ENCODE measurements at places on chromosomes 11 and 22.

DNA sequence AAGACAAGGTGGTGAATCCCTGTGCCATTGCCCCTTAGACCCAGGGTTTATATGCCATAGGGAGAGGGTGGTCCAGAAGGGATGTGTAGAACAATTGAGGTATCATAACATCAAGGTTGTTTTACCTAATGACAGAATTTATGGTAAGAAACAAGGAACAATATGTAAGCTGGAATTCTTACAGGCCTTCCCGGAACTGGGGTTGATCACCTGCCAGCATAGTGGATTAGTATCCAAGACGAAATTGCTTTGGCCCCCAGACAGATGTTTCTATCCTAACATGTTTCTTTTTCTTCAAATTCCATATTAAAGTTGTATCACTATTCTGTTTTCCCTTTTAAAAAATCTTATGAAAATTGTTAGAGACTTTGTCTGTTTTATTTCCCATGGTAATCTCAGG lies 343.8 kb upstream of the ANO3 start:
- DNase-seq, result no peak

DNA sequence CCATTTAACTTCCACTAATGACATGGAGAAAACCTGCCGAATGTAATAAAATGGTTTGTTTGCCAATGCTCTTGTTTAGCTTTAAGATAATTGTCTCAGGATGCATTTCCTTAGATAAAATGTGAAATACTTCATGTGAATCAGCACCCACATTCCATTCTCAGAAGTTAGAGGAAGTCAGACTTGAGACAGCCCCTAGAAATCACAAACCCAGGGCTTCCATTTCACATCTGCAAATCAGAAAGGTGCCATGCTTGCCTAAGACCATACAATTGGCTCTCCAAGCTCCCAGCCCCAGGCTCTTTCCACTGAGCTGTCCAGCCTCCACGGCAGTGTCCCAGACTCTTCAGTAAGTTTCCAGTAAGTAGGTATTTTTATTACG lies 35.6 kb upstream of the ADORA2A start:
- DNase-seq, result no peak

DNA sequence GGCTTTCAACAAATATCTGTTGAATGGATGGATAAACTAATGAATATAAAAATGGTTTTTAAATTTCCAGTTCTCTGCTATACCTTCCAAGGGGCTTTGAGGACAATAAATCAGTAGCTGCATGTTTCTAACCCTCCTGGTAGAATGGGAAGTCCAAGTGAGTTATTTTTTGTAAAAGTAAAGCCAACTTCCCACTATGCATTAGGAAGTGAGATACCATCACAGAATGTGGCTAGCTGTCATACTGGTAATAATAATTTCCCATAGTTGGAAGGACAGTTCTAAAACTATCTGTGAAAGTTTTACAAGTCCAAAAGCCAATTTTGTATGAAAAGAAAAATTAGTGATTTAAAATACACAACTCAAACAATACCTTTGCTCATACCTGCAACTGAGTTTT lies 50.0 kb downstream of the TMEM123 start:
- DNase-seq, result no peak

DNA sequence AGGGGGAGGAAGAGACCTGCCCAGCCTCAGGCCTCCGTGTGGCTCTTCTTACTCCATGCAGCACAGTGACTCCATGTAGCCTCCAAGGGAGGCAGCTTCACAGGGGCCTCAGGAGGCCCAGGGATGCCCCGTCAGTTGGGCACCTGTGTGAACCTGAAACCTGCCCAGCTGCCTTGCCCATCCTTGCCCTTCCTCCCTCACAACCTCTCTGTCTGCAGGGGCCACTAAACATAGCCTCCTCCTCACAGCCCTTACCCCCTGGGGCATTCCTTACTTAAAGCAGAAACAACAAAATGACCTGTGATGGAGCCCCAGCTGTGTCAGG lies 7.1 kb downstream of the LRRC32 start:
- DNase-seq, result no peak

DNA sequence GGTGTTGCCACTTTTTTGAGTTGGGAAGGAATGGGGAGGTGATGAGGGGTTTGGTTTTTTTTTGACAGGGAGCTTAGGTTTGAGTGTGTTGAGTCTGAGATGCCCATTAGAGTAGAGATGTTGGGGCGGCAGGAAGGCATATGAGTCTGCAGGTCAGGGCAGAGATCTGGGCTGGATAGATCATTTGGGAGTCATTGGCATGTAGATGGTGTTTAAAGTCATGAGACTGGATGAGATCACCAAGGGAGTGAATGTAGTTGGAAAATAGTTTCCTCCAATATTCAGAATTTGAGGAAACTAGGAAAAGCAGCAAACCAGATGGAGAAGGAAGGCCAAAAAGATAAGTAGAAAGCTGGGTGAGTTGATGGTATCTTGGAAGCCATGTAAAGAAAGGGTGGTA lies 2.1 kb upstream of the ANAPC15 start:
- no peak for DNase-seq

DNA sequence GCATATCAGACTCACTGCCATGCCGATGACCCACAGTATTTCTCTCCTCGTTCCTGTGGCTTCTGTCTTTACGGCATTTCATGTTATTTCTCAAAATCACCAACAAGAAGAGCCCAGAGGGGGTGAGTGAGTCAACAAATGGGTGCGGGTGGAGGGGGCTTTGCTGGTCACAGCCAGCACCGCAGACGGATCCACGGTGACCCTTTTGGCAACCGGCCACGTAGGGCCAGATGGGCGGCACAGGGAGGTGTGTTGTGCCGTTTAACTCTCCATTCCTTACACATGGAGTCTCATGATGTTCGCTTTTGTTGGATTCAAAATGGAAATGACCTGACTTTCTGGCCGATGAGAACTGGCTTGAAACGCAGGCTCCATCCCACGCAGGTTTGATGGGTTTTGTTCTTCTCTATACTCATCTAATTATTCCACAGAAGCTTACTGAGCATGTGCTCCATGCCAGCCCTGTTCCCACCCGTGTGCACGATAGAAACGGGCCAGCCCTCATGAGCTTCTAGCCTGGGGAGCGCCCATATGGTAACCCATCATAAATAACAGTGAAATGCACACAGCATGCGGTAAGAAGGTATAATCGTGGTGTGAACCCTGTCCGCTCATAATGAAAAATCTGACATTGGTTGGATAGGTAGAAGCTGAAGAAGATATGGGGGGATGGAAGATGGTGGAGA lies 319.9 kb downstream of the BRD1 start:
- DNase-seq, result no peak

DNA sequence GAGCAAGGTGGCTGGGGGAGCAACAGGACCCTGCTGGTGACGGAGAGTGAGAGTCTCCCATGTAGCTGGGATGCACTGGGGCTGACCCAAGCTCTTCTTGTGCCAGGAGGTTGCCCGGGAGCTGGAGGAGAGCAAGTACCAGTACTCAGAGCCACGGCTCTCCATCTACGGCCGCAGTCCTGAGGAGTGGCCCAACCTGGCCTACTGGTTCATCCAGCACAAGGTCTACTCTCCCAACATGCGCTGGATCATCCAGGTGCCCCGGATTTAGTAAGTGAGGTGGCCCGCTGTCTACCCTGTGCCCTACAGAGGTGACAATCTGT lies 40.4 kb downstream of the AMPD3 start:
- no peak for DNase-seq

DNA sequence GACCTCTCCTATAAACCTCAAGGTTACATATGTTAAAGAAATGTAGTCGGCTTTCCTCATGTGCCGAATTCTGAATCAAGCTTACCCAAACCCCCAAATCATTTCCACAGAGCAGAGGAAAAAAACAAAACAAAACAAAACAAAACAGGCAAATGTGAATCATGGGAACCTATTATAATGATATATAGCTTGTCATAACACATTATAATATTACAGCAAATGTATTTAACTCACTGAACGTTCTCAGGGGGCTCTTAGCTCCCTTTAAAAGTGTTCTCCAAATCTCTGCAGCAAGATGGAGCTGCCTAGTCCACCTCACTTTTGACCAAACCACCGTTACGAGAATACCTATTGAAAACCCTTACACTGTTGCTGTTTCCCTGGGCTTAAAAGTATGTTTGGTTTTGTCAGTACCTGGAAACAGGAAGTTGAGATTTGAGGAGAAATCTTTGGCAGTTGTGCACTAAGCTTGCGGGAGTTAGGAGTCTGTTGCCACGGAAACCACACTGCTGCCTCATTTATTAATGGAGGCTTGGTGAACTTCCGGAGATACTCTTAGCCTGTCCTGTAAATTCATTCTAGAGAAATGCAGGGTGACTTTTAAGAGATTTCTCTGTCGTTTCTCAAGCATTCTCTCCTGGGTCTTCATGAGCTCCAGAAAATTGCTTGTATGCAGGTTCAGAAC lies 167.0 kb upstream of the RASSF10 start:
- no peak for DNase-seq

DNA sequence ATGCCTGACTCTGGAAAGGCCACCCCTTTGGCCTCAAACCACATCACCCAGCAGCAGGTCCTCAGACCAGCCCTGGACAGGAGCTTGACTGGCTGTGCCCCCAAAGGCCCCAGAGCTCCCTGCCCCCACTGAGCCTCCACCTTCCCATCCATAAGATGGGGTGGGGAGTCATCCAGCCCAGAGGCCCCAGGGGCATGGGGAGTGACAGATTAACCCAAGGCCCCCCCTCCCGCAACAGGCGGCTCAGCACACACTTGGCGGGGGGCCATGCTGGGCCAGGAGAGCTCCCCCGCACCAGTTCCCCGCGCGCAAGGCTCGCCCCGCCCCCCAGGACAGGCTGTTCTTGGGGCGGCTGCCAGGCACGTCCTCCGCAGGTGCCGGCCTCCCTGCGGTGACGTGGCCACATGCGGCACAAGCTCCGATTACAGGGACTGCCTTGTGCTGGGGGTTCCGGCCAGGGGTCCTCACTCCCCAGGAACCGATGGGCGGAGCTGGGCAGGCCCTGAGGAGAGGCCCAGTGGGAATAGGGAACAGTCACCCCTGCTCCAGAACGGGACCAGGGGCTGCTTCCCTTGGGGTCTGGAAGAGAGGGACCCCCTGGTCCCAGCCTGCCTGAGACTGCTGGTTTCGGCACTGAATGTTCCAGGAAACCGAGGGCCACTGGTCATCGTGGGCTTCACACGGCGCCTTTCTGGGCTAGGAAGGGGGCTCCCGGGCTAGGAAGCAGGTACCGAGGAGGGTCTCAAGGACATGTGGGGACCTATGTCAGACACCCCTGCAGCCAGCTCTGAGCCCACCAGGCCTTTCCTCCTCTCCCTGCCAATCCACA lies 5.1 kb upstream of the CDKN1C start:
- no peak for DNase-seq

DNA sequence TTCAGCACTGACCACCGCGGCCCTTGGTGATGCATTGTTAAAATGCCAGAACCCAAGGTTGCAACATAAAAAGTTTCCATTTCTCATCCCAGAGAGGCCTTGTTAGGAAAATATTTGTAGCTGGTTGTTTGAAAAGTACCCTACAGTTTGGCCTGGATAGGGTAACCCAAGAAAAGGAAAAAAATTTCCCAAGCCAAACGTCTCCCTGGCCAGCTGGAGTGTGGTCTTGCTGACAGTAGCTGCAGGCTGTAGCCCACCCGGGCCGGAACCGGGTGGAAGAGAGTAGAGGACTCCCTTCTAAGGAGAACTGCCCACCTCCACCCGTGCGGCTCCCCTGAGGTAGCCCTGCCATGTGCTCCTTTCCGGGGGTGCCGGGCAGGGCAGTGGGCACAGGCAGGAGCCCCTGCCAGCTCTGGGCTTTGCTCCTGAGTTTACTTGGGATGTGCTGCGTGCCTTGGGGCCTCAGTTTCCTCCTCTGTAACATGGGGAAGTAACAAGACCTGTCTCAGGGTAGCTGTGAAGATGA lies 38.5 kb downstream of the IGHMBP2 start:
- DNase-seq, result no peak

DNA sequence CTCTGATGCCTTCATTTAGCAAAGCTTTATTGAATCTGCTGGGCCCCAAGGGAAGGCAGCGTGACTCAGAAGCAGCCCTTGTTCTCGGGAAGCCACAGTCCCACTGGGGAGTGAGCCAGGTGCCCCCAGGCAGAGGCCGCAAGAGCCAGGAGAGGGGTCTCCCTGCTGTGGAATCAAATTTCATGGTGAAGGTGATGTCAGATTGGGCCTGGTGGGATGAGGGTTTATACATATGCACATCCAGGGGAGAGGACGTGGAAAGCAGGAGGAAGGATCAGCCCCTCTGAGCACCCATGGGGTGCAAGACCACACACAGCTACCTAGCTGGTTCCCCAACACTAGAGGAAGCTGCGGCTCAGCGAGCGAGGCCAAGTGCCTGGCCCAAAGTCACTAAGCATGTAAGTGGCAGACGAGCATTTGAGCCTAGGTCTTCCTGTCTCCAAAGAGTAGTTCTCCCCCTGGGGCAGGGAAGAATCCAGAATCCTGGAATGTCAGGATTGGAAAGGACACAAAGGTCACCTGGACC lies 2.0 kb downstream of the SYNGR1 start:
- DNase-seq, result no peak

GRCh38 chr11:64759131-64759721 lies 548 bp downstream of the PYGM start:
- no peak for DNase-seq

- no peak for DNase-seq
Observed at GRCh38 chr11:47317064-47317828, 35.3 kb downstream of the MYBPC3 start.

DNA sequence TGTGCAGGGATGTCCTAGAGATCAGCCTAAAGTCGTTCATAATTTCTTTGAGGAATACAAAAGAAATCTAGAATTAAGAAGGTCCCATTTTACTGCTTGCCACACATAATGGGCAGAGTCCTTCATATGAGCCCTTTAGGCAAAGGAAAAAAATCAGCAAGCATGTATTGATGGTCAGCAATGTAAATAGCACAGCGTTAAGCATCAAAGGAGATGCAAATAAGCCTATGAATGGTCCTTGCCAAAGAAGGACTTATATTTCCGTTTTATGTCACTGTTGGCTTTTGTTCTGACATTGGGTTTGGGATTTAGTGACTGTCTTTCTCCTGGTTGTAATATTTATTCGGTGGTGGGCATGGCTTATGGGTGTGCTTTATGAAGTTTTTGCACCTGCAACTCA lies 69.8 kb downstream of the CD44 start:
- no peak for DNase-seq

GRCh38 chr11:114260483-114260882 lies 35.7 kb upstream of the NNMT start:
- no peak for DNase-seq

DNA sequence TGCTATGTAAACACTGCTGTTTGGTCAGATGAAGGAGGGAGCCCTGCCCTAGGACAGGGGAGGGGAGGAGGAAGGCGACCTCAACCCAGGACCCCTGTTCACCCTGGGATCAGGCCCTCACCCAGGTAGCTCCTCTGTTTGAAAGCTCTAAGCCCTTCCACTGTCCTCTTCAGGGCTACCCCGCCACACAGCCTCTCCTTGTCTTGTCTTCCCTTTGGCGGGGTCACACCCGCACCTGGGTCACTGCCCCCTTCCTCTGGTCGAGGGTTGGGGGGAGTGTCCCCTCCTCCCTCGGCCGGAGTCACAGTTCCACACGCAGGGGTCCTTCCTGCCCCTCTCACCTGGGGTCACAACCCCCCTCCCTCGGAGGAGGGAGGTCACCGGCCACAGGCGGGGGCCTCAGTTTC lies 463 bp upstream of the PTPMT1 start:
- DNase-seq, result no peak

DNA sequence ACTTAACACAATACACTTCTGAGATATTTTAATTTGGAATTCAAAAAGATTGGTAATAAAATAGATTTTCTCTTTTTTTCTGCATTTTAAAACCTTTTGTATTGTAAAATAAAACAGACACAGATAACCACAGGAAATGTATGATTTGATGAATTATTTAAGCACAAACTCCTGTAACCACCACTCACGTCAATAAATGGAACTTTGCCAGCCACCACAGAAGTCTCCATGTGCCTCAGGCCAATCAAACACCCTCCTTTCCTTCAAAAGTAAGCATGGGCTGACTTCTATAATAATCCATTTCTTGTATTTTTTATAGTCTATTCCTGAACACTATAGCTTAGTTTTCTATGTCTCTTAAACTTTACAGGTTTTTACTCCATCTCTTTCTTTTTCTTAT lies 721.7 kb downstream of the DLG2 start:
- DNase-seq, result no peak

All from stimulated activated CD8-positive, alpha-beta memory T cell treated with anti-CD3 and anti-CD28 coated beads, Interleukin-4, amount 100 ng/mL, for 4 hours (primary cell).